ENCODE measurements at places on chromosomes 7 and 10.

GRCh38 chr10:123583639-123584418 is 82.3 kb upstream of the GPR26 start:
- peaks cover 5% of the 10 kb centered on the region for H3K4me1 ChIP-seq
- H3K4me3 ChIP-seq = peak overlapping the region; percentile 11
- H3K27ac ChIP-seq = no peak overlapping the region
- H3K27me3 ChIP-seq = peaks cover 5% of the 10 kb centered on the region
- DNase-seq = peak; percentile 88
- H3K36me3 ChIP-seq = no peaks in the 10 kb centered on the region

DNA sequence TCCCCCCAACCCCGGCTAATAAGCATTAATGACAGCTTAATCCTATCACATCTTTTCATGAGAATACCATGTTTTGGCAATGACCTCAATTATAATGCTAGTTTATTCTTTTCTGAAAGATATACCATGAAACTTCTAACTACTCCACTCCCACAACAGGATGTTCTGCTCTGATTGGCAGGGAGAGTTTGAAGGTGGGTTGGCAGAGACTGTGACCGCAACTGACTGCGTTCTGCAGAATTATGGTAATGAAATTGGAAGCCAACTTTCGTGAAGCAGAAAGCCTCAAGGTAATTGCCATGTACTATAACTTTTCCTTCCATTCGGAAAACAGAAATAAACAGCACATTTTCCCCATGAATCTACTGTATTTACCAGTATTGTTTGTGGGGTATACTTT is 288.2 kb upstream of the SEMA3D start:
- H3K36me3 ChIP-seq = no peaks in the 10 kb centered on the region
- H3K4me3 ChIP-seq = no peak overlapping the region
- H3K27me3 ChIP-seq = no peaks in the 10 kb centered on the region
- H3K27ac ChIP-seq = no peak overlapping the region
- no peak for DNase-seq

DNA sequence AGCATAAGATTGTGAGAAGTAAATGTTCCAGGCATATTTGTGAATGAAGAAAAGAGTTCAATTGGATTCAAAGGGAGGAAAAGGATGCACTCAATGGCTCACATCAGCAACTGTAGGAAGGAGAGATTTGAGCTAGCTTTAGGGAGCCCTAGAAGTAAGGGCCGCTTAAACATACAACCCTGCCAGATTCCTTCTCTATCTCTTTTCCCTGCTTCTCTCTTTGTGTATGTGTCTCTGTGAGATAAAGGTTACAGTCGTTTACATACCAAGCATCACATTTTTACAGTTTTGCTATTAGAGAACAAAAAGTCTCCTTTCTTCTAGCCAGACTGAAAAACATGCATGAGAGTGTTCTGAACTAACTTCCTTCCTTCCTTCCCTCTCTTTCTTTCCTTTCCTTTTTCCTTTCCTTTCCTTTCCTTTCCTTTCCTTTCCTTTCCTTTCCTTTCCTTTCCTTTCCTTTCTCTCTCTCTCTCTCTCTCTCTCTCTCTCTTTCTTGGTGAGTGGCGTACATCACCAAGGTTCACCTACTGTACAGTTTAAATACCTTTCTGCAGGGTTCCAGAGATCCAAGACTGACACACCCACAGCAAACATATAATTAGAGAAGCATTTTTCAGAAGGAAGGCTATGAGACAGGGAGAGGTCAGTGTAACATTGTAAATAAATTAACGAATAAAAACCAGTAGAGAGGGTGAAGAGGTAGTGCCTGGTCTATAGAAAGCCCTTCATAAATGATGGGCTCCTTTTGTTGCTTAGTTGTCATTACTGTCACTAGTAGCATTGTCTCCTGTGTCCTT is 240.4 kb downstream of the ARL4A start:
- no peak overlapping the region for H3K4me3 ChIP-seq
- DNase-seq = no peak
- H3K36me3 ChIP-seq = no peaks in the 10 kb centered on the region
- no peak overlapping the region for H3K27ac ChIP-seq
- H3K4me1 ChIP-seq = peaks cover 8% of the 10 kb centered on the region

DNA sequence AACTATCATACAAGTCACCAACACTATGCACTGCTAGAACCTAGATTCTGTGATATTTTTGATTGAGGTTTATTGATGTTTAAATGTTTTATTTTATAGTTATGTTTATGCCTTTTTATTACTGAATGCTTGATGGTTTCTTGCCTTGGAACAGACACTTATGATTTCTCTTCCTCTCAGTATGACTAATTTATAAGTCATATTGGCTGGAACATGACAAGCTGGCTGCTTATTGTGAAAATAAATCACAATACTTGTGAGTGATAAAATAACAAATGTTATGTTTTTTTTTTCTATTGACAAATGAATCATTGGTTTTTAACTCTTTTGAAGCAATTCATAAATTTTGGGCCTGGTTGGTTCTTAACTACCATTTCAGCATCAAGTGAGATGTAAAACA is 142.0 kb upstream of the MALRD1 start:
- no peaks in the 10 kb centered on the region for H3K4me1 ChIP-seq
- H3K4me3 ChIP-seq = no peak overlapping the region
- no peaks in the 10 kb centered on the region for H3K36me3 ChIP-seq
- H3K27ac ChIP-seq = no peak overlapping the region

DNA sequence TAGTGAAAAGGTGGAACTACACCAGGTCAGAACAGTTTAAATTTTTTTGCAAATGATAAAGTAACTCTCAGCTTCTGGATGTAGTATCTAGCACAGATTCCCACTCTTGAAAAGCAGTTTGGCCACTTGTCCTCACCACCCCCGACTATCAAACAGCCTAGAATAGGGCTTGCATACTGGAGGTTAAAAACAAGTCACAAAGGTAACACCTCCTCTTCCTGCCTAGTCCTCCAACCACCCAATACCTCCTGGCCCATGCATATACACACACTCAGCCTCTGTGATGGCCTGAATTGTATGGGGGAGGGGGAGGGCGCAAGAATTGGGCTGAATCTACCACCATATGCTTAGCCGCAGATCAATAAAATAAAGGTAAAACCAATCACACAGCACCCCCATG is 5.7 kb downstream of the SKAP2 start:
- H3K27me3 ChIP-seq = peaks cover 10% of the 10 kb centered on the region
- H3K4me3 ChIP-seq = no peak overlapping the region
- no peak overlapping the region for H3K27ac ChIP-seq
- peaks cover 22% of the 10 kb centered on the region for H3K4me1 ChIP-seq

GRCh38 chr7:155283565-155284194 is 14.0 kb upstream of the INSIG1 start:
- peaks cover 41% of the 10 kb centered on the region for H3K27me3 ChIP-seq
- H3K4me1 ChIP-seq = 0 out of 2 replicates have a peak, but pooled peaks cover 9% of the 10 kb centered on the region
- no peak overlapping the region for H3K27ac ChIP-seq
- no peaks in the 10 kb centered on the region for H3K36me3 ChIP-seq

DNA sequence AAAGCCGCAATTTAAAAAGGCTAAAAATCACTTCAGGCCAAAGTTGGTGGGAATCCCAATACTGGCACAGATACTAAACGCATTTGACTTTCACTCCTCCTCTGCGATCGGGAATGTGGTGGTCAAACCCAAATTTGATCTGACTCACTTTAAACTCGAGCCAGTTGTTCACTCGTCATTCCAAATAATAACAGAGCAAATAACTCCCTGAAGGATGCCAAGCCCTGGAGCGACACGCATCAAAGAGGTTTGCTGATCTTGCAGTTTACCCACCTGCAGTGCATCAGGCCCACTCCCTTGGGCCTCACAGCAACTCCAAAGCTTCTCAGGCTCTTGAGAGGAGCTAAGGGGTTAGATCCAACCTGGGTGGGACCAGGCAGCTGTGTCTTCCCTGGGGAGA is 12.2 kb downstream of the PTN start:
- H3K36me3 ChIP-seq = no peaks in the 10 kb centered on the region
- no peak for DNase-seq
- H3K27ac ChIP-seq = no peak overlapping the region
- no peak overlapping the region for H3K4me3 ChIP-seq
- peaks cover 6% of the 10 kb centered on the region for H3K27me3 ChIP-seq
- H3K4me1 ChIP-seq = peaks cover 5% of the 10 kb centered on the region

- no peak overlapping the region for H3K27ac ChIP-seq
- no peak for DNase-seq
- H3K4me1 ChIP-seq = no peaks in the 10 kb centered on the region
- H3K27me3 ChIP-seq = peaks cover 10% of the 10 kb centered on the region
Observed at GRCh38 chr10:103960103-103960502, 6.8 kb upstream of the SLK start.
